ENCODE measurements at places on chromosomes 11 and 22. TPM values are rescaled to one million over a fixed set of nuclear protein-coding genes. Genes with fewer than 3 reads are reported as not detected.

Gene BTG4
- total RNA-seq = not detected

Gene RASD2
- total RNA-seq = not detected

Gene LRP4
- 0.52 TPM for total RNA-seq

Gene KDELR3
- total RNA-seq = 0.57 TPM

Gene LINC01488
- not detected for total RNA-seq

Gene ZNF70
- total RNA-seq = 0.93 TPM

Gene SCUBE2
- total RNA-seq = 0.17 TPM

Gene SELENOO
- 16.7 TPM for total RNA-seq

Gene CHRNA10
- total RNA-seq = 0.44 TPM

Gene HEPACAM
- total RNA-seq = not detected

Gene MFRP
- not detected for total RNA-seq

Gene CCDC188
- not detected for total RNA-seq

Gene LIN7C
- total RNA-seq = 30.5 TPM

Gene GUCY1A2
- not detected for total RNA-seq

Gene APOBEC3A
- not detected for total RNA-seq

DNA sequence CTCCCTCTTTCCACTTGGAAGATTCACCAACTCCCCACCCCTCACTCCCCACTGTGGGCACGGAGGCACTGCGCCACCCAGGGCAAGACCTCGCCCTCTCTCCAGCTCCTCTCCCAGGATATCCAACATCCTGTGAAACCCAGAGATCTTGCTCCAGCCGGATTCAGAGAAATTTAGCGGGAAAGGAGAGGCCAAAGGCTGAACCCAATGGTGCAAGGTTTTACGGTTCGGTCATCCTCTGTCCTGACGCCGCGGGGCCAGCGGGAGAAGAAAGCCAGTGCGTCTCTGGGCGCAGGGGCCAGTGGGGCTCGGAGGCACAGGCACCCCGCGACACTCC is 397 bp upstream of the CD44 start:
- DNase-seq = no peak

- no peak for DNase-seq
Observed at GRCh38 chr11:130063451-130063850, 6.2 kb upstream of the APLP2 start.

GRCh38 chr22:19523240-19524169 is 705 bp downstream of the CLDN5 start:
- peak; percentile 48 for DNase-seq

- DNase-seq = no peak
Observed at GRCh38 chr22:34001701-34002466, 81.6 kb upstream of the LARGE1 start.

DNA sequence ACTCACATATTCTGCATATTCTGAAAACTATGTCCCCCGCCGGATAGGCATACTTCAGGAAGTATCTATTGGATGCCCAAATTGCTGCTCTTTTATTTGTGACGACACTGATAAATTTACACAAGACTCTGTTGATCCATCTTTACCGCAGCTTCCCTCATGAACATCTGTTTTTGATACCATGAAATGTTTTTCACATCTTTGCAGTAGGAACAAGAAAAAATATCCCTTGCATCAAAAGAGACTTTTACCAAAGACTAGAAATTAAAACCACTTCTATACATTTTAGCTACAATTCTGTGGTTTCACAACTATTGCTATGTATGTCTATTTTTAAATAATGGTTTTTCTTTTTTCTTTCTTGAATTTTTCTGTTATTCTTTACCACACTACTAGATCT is 15.3 kb downstream of the POU2AF2 start:
- no peak for DNase-seq

GRCh38 chr11:45930951-45931570 is 8.6 kb downstream of the LARGE2 start:
- DNase-seq = no peak

DNA sequence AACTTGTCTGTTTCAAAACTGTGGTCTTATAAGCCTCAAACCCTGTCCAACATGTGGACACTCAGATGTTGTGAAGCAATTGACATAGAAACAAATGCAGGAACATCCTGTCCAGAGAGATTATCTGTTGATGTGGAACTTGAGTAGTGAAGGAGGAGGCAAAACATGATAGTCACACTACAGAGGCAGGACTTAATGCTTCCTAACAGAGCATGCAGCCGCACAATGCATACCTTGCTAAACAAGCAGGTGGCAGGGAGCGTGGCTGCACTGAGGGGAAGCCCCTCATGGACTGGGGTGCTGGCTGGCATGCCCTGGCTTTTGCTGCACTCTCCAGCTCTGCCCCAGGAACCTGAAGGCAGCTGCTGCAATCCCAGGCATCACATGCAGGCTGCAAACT is 5.3 kb downstream of the C22orf39 start:
- no peak for DNase-seq

DNA sequence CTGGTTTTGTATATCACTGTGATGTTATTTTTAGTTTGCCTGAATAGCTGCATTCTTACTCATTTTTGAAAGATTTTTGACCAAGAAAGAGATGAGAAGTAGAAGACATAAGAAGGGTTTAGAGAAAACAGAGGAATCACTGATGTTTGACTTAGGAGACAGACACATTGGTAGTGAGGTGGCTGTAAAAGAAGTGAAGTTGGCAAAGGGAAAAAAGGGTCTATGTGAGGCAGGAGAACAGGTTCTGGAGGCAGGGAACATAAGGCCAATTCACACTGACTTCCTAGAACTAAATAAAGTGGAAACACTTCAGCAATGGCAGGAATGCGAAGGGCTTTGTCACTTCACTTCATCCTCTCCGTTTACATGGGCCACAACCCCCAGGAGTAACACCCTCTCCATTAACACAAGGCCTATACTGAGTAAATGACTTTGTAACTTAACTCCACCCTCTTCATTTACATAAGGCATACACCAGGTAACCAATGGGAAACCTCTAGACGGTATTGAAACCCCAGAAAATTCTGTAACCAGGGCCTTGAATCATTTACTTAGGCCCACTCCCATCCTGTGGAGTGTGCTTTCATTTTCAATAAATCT is 36.5 kb downstream of the CTSC start:
- DNase-seq = no peak

- DNase-seq = no peak
Observed at GRCh38 chr11:119460582-119460981, 37.6 kb upstream of the THY1 start.

DNA sequence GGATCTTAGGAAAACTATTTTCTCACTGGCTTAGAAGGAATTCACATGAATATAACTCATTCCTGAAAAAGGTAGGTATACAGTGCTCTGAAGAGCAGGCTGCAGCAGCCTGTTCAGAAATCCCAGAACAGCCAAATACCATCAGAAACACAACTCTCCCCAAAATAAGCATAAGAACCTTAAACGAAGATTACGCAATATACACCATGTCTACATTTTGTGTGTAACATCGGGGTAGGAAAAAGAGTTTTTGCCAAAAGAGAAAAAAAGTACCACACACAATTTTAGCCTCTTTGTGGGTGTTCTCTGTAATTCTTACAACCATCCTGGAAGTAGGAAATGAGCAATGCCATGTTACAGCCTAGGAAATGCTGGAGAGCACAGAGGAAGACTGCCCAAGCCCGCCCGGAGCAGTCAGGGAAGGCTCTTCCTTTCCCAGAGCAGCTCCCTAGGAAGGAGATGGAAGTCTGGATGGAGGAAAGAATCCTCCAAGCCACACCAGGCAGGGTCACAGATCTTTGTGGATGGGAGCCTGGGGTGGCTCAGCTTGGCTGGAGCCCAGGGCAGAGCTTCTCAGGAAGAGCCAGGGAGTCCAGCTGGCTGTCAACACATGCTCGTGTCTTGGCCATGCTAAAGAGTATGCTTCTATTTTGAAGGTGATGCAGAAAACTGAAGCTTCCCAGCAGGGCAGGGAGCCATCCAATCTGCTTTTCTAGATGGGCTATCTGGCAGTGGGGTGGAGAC is 49.7 kb upstream of the ARFGAP3 start:
- DNase-seq = no peak

DNA sequence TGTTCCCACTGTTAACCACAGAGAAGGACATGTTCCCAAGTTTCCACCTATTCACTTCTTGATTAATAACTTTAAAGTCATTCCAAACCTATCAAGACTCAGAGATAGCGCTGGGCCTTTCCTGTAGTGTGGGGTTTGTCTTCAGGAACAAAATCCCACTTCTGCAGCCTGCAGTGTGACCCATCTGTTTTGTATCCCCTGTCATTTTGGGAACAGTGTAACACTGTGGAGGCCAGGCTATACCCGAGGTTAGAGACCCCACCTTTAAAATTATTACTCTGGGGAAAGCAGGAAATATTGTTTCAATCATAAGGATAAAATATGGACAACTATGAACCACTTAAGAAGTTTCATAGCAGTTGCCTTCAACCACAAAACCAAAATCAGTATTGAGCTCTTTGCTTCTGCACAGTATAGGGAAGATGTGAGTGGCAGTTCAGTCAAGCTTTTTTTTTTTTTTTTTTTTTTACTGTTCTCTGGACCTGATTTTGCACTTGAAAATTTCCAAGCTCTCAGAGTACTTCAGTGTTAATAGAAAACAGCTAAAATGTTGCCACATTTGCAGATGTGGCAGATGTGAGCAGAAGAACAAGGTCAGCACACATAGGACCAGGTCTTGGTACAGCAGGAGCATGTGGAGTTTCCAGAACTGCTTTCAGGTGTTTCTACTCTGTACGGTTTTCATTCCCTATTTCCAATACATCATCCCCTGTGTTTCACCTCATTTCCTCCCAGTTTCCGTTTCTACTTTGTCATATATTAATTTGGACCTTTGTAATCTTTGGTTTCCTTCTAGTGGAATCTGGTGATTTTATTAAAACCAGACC is 121.5 kb downstream of the MAML2 start:
- DNase-seq = no peak

DNA sequence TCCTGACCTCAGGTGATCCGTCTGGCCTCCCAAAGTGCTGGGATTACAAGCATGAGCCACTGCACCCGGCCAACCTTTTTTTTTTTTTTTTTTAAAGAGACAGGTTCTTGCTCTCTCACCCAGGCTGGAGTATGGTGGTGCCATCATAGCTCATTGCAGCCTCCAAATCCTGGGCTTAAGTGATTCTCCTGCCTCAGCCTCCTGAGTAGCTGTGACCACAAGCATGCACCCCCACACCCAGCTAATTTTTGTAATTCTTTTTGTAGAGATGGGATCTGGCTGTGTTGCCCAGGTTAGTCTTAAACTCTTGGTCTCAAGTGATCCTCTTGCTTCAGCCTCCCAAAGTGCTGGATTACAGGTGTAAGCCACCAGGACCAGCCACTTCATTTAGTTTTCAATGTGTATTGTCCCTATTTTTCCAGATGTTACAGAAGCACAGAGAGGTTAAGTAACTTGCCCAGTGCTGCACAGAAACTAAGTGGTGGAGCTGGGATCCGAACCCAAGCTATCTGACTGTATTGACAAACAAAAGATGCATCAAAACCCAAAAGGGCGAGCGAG is 55.6 kb upstream of the GRK3 start:
- no peak for DNase-seq

- no peak for DNase-seq
Observed at GRCh38 chr11:16924826-16925560, 89.2 kb downstream of the PLEKHA7 start.

- no peak for DNase-seq
Observed at GRCh38 chr11:101401245-101401644, 182.6 kb downstream of the TRPC6 start.

DNA sequence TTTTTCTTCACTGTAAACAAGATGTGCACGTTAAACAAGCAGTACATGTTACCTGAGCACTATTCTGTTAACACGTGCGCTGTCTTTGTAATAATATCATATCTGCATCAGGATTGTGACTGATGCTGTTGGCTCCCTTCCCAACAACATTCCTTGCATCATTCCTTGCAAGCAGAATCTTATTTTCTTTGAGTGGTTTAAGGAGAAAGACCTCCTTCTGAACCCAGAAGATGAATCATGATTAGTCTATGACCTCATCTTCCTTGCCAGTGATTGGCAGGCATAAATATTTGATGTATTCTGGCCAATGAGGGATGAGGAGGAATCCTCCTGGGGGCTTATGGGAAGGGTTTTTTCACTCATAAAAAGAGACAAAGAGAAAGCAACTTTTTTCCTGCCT is 46.2 kb downstream of the C11orf71 start:
- no peak for DNase-seq

DNA sequence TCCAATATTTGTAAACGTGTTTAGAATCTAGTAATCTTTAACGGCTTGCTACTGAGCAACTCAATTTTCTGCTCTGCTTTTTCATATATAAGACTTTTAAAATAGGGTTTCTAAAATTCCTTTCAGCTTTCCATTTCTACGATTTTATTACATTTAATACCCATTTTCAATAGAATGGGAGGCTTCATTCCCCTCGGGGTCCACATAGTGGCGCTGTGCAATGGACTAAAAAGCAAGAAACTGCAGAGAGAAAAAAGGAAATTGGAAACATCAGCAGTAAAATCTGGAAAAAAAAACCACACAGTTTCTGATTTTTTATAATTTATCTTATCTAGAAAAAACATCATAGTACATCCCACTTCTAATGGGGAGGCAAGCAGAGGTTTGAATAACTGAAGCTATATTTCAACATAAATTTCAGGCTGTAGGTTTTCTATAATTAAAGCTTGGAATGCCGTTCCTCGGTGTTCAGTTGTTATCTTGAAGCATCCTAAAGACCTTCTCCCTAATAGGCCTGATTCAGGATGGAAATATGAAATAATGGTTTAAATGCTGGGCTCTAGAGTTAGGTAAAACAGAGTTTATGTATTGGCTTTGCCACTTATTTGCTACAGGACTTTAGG is 18.7 kb upstream of the JHY start:
- peak; percentile 73 for DNase-seq

- no peak for DNase-seq
Observed at GRCh38 chr22:25383892-25384291, 164.5 kb downstream of the CRYBB2 start.

- no peak for DNase-seq
Observed at GRCh38 chr22:46242076-46242475, 8.0 kb downstream of the CDPF1 start.

GRCh38 chr11:26319906-26320305 is 12.0 kb upstream of the ANO3 start:
- DNase-seq = no peak

- no peak for DNase-seq
Observed at GRCh38 chr11:117929142-117929915, at the start of gene TMPRSS13. Gene TMPRSS13, minus strand, starts transcription at chr11:117929402. Its CDS starts 95 bp downstream, at chr11:117929307.

- peak; percentile 46 for DNase-seq
Observed at GRCh38 chr22:30078320-30079311, 1.6 kb upstream of the HORMAD2 start.

- DNase-seq = peak; percentile 89
Observed at GRCh38 chr22:22210375-22210774, 34.2 kb upstream of the VPREB1 start.

- DNase-seq = peak; percentile 63
Observed at GRCh38 chr22:47129902-47130635, 367.6 kb downstream of the TBC1D22A start.
